Activated naive CD8-positive, alpha-beta T cell treated with anti-CD3 and anti-CD28 coated beads, Interleukin-2, amount 50 U/mL, for 16 hours (primary cell): ENCODE measurements at places on chromosomes 2 and 18.

GRCh38 chr2:167333245-167333644, 445.0 kb downstream of the XIRP2 start:
- DNase-seq, result no peak

DNA sequence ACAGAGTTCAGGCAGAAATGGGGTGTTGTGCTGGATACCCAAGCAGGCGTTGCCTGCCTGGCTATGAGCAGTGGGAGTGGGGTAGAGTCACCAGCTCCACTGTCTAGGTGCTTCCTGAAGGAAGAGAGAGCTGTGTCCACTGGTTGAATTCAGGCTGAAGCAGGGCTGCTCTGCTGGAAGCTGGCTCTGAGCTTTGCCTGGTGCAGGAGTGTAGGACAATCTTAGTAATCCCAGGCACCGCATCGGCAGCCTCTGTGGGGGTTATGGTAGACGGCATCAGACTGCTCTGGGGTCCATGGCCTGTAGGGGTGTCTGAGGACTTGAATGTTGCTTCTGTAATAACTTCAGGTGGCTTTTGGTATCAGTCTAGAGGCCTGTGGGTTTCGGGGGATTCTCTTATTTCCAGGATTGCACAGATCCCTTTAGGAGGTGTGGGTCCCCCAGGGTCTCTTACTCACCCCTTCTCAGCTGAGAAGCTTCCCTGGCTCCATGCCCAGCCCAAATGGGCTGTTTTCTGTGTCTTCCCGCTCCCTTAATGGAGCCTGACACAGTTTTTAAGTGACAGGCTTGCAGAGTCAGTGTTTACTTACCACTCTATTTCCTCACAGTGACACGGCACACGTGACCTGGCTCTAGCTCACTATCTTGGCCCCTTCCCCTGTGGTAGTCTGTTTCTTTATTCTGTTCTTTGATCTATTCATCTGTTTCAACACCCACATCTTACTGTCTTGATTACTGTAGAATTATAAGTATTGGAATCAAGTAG, 644.3 kb downstream of the CBLN2 start:
- no peak for DNase-seq

GRCh38 chr18:9038277-9038871, 64.1 kb upstream of the NDUFV2 start:
- no peak for DNase-seq

DNA sequence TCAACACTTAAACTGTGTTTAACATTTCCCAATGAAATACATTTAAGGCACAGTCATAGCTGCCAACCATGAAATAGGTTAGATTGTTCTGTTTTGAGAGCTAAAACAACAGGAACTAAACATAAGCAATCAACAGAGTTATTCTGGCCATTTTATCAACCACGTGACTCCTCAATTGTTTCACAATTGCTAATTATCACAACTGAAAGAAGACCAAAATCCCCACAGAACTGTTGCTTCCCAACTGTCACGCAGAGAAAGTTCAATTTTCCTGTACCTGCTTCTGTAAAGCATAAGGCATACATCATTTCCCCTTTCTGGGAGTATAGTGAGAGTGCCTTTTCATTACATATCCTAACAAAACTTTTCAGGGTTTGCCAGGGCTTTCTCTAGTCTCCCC, 248.6 kb downstream of the EPHA4 start:
- no peak for DNase-seq

- no peak for DNase-seq
Observed at GRCh38 chr18:49846361-49846662, 33.0 kb upstream of the ACAA2 start.
